ENCODE measurements at places on chromosomes 4 and X.

DNA sequence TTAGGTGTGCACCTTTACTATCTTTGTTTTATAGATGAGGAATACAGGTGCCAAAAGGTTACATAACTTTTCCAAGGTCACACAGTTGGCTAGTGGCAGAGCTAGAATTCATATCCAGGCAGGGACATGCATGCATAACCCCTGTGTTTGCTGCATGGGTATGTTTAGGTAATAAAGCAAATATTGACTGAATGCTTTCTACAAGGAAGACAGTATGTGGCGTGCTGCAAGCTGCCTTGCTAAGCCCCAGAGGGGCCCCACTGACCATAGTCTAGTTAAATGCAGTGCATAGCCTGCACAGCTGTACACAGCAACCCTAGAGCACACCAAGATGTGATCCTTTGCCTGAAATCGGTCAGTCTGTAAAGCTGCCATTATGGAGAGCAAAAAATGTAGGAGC is 320.5 kb upstream of the IGFBP7 start:
- DNase-seq: no peak
- H3K27ac ChIP-seq: no peak overlapping the region
- H3K27me3 ChIP-seq: peaks cover 10% of the 10 kb centered on the region

DNA sequence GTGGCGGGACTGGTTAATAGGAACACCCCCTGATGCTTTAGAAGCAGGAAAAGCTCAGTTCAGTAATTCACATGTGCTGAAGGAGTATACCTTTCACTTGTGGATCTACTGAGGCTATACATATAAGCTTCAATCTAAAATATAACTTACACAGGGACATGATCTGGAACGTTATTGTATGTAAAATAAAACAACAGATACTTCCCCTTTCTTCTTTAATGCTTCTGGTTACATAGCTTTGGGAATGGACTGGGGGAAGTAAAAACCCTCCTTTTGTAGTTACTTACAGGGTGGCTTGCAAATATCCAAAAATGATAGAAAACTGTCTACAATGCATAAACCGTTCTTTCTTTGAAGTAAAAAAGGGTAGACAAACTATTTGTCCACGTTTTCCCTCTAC is 1.9 kb downstream of the FGG start:
- DNase-seq: no peak
- no peaks in the 10 kb centered on the region for H3K27me3 ChIP-seq
- peak overlapping the region; percentile 71 for H3K27ac ChIP-seq
- H3K4me1 ChIP-seq: peaks cover 4% of the 10 kb centered on the region
- peak overlapping the region; percentile 67 for H3K4me3 ChIP-seq

- no peaks in the 10 kb centered on the region for H3K4me1 ChIP-seq
- DNase-seq: no peak
- H3K27me3 ChIP-seq: no peaks in the 10 kb centered on the region
- H3K4me3 ChIP-seq: peak overlapping the region; percentile 55
- H3K27ac ChIP-seq: peak overlapping the region; percentile 89
- H3K36me3 ChIP-seq: no peaks in the 10 kb centered on the region
These were observed 466 bp upstream of the SLC39A8 start for GRCh38 chr4:102345795-102346100.

GRCh38 chr4:113474017-113474416 is 287.5 kb downstream of the CAMK2D start:
- no peaks in the 10 kb centered on the region for H3K4me1 ChIP-seq
- DNase-seq: no peak
- H3K27ac ChIP-seq: no peak overlapping the region
- H3K27me3 ChIP-seq: no peaks in the 10 kb centered on the region
- no peak overlapping the region for H3K4me3 ChIP-seq

DNA sequence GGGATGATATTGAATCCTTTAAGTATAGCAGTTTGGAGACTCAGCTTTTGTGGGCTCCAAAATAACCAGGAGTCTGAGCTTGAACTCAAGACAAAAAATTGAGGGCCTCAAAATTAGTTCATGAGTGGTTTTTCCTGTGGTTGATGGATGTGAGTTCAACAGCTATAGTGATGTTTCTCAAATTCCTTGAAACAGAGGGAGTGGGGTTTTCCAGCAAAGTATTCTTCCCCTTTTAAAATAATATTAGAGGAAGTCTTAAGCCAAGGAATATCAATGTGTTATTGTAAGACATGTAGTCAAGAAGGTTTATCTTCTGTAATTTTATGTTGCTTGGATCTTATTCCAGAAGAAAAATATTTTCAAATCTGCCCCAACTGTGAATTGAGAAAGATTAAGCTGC is 10.6 kb downstream of the OTC start:
- DNase-seq: no peak
- no peaks in the 10 kb centered on the region for H3K27me3 ChIP-seq
- no peak overlapping the region for H3K27ac ChIP-seq
- H3K4me1 ChIP-seq: no peaks in the 10 kb centered on the region
- H3K4me3 ChIP-seq: no peak overlapping the region
- no peaks in the 10 kb centered on the region for H3K36me3 ChIP-seq

DNA sequence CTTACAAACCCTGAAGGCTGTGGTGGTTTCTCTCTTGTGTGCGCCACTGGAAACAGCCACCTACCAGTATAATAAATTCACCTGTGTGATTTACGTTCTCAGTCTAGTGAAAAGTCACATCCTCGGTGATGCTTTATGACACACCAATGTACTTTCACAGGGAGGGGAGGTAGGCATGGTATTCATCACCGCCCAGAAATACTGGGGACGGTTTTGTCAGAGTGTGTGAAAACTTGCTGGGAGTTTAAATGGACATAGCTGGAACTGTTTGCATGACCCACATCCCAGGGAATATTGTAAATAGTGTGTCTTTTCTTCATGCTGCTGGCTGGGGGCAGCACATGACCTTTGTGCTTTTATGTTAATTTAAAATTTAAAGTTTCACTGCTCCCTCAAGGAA is 421.8 kb downstream of the MAPK10 start:
- no peak for DNase-seq
- peak overlapping the region; percentile 69 for H3K27ac ChIP-seq
- H3K27me3 ChIP-seq: no peaks in the 10 kb centered on the region

DNA sequence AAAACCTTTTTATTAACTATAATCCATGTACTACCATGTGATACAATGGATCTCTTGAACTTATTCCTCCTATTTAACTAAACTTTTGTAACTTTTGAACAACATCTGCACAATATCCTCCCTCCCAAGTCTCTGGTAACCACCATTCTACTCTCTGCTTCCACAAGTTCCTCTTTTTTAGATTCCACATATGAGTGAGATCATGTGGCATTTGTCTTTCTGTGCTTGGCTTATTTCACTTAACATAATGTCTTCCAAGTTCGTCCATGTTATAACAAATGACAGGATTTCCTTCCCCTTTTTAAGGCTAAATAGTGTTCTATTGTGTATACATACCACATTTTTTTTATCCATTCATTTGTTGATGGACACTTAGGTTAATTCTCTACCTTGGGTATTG is 28.1 kb downstream of the DCAF8L1 start:
- no peaks in the 10 kb centered on the region for H3K4me1 ChIP-seq
- no peak for DNase-seq
- no peak overlapping the region for H3K4me3 ChIP-seq
- no peaks in the 10 kb centered on the region for H3K36me3 ChIP-seq
- no peak overlapping the region for H3K27ac ChIP-seq
- H3K27me3 ChIP-seq: no peaks in the 10 kb centered on the region

DNA sequence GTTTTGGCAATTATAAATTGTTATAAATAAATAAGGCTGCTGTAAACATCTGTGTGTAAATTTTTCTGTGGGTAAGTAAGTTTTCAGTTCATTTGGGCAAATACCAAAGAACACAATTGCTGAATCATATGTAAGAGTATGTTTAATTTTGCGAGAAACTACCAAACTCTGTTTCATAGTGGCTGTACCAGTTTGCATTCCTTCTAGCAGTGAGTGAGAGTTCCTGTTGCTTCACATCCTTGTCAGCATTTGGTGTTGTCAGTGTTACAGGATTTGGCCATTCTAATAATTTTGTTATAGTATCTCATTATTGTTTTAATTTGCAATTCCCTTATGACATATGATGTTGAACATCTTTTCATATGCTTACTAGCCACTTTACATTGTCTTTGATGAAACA is 48.4 kb downstream of the ARFIP1 start:
- DNase-seq: no peak
- H3K27me3 ChIP-seq: no peaks in the 10 kb centered on the region
- H3K27ac ChIP-seq: no peak overlapping the region
- no peak overlapping the region for H3K4me3 ChIP-seq
- H3K36me3 ChIP-seq: no peaks in the 10 kb centered on the region
- H3K4me1 ChIP-seq: no peaks in the 10 kb centered on the region

DNA sequence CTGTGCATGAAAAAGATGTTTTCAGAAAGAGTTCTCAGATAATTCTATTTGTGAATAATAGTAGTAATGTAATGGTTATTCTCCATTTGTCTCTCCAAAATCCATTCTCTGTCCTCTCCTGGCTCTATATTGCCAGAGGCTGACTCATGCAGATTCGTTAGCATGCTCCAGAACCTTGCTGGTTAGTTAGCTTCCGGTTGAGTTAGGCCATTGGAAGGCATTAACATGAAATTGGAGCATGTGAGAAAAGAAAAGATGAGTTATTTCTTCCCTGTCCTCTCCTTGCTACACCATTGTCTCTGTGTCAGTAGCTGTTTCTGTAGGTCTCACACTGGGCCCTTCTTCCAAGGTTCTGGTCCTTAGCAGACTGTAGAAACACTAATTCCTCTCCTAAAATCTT is 23.5 kb upstream of the PRDM8 start:
- H3K36me3 ChIP-seq: no peaks in the 10 kb centered on the region
- no peak overlapping the region for H3K27ac ChIP-seq
- no peaks in the 10 kb centered on the region for H3K27me3 ChIP-seq
- H3K4me1 ChIP-seq: no peaks in the 10 kb centered on the region
- no peak for DNase-seq

DNA sequence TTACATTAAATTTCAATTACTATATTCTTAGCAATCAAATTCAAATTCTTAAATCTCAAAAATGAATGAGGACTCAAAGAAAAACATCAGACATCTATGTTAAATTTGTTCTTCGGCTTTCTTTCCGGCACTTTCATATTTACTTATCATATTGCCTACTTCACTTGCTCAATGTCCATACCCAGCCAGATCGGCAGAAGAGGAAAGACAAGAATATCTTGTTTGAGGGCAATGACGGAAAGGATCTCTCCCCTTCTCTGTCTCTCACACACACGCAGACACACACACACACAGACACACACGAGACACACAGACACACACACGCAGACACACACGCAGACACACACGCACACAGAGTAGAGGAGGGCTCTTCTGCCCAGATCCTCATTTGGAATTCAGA is 13.2 kb upstream of the IRF2 start:
- no peak for DNase-seq
- H3K4me1 ChIP-seq: no peaks in the 10 kb centered on the region
- H3K27me3 ChIP-seq: no peaks in the 10 kb centered on the region

DNA sequence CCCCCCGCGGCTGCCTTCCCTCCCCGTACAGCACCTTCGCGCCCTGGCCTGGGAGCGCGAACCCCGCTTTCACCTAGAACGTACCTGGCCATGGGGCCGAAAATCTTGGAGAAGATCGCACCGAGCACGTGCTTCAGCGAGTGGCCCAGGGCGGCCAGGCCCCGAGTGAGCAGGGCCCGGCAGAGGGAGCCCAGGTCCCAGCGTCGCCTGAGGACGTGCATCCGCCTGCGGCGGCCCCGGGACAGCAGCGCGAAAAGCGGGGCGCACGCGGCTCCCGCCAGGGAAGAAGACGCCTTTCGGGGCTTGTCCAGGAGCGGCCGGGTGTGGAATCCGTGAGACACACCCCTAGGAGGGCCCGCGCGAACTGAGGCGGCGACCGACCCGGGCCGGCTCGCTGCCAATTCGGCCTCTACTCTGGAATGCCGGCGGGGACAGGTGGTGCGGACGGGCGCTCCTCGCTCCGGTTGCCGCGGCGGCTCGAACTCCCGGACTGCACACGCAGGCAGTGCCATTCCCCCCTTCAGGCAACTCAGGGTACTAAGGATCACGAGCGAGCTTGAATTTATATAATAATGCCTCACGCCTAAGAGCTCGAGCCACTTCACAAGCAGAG is at the start of gene HS6ST2:
Gene HS6ST2 (minus strand): TSS at position 539 of the 613 bp plus-strand sequence.
- H3K27me3 ChIP-seq: peaks cover 9% of the 10 kb centered on the region
- no peak within 1 kb of the TSS for H3K27ac ChIP-seq
- no peak for DNase-seq
- H3K4me3 ChIP-seq: no peak within 1 kb of the TSS

GRCh38 chr4:71026086-71026485 is 32.6 kb downstream of the DCK start:
- H3K36me3 ChIP-seq: no peaks in the 10 kb centered on the region
- H3K27me3 ChIP-seq: no peaks in the 10 kb centered on the region
- H3K4me3 ChIP-seq: no peak overlapping the region
- no peak for DNase-seq

- H3K27me3 ChIP-seq: no peaks in the 10 kb centered on the region
- no peak overlapping the region for H3K27ac ChIP-seq
- no peak overlapping the region for H3K4me3 ChIP-seq
- no peaks in the 10 kb centered on the region for H3K36me3 ChIP-seq
These were observed 20.6 kb downstream of the CLIC2 start for GRCh38 chrX:155313766-155314165.

DNA sequence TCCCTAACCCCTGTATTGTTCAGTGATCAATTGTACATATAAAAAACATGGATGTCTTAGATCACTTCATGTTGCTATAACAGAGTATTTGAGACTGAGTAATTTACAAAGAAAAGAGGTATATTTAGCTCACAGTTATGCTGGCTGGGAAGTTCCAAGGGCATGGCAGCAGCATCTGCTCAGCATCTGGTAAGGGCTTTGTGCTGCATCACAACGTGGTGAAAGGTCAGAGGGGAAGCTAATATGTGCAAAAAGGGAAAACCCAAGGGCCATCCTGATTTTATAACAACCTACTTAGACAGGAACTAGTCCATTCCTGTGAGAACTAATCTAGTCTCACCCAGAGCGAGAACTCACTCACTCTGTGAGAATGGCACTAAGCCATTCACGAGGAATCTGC is 128.2 kb upstream of the OTUD4 start:
- no peaks in the 10 kb centered on the region for H3K4me1 ChIP-seq
- no peak overlapping the region for H3K4me3 ChIP-seq
- H3K27me3 ChIP-seq: no peaks in the 10 kb centered on the region
- no peak overlapping the region for H3K27ac ChIP-seq

DNA sequence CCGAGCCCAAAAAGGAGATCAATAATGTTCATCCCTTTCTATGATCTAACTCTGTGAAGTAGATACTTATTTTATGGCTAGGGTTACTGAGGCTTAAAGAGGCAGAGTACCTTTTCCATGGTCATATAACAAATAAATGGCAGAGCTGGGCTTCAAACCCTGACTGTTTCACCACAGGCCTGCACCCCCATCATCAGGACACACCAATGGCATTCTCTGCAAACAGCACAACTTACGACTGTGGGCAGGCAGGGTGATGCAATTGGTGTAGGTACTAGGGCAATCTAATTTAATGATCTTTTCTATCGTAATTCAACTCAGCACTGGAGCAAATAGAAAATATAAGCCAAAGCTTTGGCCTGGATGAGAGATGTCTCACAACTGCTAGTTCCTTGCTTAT is 118.8 kb upstream of the CBR4 start:
- peak; percentile 40 for DNase-seq
- no peak overlapping the region for H3K4me3 ChIP-seq

Data from right lobe of liver (tissue), 6 donors.